ENCODE measurements at places on chromosomes 16 and 17.

GRCh38 chr16:21159281-21159951 is 942 bp downstream of the LDAF1 start:
- DNase-seq: no peak

DNA sequence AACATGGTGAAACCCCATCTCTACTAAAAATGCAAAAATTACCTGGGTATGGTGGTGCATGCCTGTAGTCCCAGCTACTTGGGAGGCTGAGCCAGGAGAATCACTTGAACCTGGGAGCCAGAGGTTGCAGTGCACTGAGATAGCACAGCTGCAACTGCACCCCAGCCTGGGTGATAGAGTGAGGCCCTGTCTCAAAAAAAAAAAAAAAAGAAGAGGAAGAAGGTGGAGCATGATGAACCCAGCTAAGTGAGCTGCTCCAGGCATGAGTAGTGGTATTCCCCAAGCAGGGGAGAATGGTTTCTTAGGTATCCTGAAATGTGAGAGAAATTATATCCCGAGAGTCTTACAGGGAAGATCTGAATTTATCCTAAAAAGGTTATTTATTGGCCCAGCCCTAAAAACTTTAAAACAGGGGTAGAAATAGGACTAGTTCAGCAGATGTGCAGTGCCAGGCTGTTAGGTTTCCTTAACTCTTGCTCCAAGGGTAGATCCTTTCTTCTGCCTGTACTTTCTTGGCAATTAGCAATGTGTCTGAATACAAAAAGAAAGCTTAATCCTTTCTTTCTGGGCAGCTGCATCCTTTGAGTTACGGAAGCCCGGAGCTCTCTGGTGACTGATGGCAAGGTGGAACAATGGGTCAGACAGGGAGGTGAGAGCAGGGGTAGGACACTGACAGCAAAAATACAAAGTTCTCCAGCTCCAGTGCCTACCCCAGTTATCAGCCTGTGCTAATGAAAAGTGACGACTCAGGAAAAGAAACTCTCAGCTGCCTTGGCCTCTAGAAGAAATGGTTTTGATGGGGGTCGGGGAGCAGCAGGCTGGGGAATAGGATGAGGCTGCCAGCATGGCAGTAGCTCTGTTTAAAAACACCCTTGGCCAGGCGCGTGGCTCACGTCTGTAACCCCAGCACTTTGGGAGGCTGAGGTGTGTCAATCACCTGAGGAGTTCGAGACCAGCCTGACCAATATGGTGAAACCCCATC is 36.5 kb upstream of the TOB1 start:
- no peak for DNase-seq

GRCh38 chr17:81520021-81520901 is 7.7 kb upstream of the ACTG1 start:
- no peak for DNase-seq

DNA sequence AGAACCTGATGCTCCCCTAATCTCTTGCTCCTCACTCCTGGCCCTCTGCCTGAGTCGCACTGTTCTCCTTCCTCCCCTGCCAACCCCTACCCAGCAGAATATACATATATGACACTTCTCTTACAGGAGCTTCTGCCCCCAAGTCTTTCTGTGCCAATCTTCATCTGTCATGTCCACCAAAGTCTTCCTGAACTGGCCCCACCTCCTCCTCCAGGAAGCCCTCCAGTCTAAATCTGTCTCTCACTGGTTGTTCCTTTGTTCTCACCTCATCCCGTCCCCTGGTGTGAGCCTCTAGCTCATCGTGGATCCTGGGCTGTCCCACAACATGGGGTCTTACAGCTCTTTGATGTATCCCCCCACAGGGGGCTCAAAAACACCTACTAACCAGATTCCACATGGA is 8.3 kb downstream of the CRHR1 start:
- DNase-seq: no peak

- no peak for DNase-seq
These were observed 2.7 kb downstream of the WDR90 start for GRCh38 chr16:651844-652243.

- DNase-seq: no peak
These were observed 53.7 kb downstream of the PLD6 start for GRCh38 chr17:17152385-17152784.

Data from 8988T (cell line).